Femur (tissue), 1 donor: ENCODE measurements at places on chromosomes 1 and 21.

DNA sequence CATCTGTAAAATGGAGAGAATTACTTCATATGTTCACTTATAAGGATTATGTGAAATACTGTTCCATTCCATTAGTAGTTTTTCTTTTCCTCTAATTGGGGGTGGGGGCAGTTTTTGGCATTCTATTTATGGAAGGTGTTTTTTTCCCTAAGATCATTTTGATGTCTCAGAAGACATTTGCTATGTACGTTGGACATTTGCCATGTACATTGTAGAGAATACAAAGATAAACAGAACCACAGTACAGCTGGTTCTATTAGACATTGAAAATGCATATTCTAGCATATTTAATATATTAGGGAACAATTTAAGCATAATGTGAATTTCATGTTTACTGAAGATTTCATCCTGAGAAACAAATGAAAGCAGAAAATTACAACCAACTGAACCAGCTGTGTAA lies 98.5 kb downstream of the PTBP2 start:
- no peak for DNase-seq

- no peak for DNase-seq
These were observed 160.6 kb upstream of the USP24 start for GRCh38 chr1:55375617-55376258.

- DNase-seq: no peak
These were observed 188.5 kb downstream of the PRDM2 start for GRCh38 chr1:13888351-13888986.

DNA sequence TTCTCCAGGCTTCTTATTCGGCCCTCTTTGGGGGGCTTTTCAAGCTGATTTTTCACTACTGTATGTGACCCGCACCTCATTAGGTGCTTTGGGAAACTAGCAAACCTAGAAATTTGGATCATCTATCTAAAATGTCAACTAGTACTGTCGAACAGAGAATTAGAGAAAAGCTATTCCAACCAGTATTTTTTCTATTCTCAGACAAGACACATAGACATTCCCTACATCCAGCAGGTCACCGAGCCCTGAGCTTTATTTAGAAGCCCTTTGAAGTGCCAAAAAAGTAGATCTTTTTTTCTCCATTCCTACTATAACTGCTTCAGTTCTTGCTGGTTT lies 310 bp upstream of the SSR2 start:
- no peak for DNase-seq

- no peak for DNase-seq
These were observed 695 bp upstream of the ALG14 start for GRCh38 chr1:95073446-95073845.

- no peak for DNase-seq
These were observed 237.3 kb upstream of the POU3F1 start for GRCh38 chr1:38283696-38284470.

GRCh38 chr1:102842606-102843005 lies 265.7 kb downstream of the COL11A1 start:
- DNase-seq: no peak

GRCh38 chr21:37366482-37367316 lies at the start of gene DYRK1A:
DYRK1A (plus strand) TSS chr21:37366773; CDS start chr21:37420375, 53,602 bp downstream.
- peak; percentile 100 for DNase-seq

- DNase-seq: no peak
These were observed 251.5 kb downstream of the SIPA1L2 start for GRCh38 chr1:232378266-232379062.

GRCh38 chr1:170720661-170721060 lies 56.7 kb downstream of the PRRX1 start:
- no peak for DNase-seq

GRCh38 chr1:27968692-27969091 lies 8.9 kb downstream of the XKR8 start:
- DNase-seq: no peak

GRCh38 chr1:53348486-53349368 lies 20.9 kb upstream of the LRP8 start:
- no peak for DNase-seq

DNA sequence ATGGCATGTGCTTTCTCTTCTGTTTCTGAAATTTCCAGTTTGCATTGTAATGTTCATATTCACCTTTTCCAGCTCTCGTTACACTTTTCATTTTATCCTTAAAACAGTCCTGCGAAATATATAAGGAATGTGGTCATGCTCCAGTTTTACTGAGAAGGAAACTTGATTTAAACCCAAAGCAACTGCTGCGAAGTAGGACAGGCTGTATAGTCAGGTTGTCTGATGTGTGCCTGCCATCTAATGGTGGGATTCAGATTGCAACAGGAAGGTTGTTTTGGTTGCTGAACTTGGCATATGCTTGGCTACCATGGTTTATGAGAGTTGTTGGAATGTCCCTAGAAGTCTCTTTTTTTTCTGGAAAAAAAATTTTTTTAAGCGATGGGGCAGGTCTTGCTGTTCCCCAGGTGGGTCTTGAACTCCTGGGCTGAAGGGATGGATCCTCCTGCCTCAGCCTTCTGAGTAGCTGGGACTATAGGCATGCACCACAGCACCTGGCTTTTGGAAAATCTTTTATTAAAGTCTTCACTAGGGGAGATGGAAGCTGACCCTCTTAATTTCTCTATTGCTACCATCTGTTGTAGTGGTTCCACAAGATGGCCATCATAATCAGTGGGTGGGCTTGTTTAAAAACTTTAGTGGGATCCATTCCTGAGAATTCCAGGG lies 86.9 kb downstream of the UCK2 start:
- DNase-seq: peak; percentile 85

DNA sequence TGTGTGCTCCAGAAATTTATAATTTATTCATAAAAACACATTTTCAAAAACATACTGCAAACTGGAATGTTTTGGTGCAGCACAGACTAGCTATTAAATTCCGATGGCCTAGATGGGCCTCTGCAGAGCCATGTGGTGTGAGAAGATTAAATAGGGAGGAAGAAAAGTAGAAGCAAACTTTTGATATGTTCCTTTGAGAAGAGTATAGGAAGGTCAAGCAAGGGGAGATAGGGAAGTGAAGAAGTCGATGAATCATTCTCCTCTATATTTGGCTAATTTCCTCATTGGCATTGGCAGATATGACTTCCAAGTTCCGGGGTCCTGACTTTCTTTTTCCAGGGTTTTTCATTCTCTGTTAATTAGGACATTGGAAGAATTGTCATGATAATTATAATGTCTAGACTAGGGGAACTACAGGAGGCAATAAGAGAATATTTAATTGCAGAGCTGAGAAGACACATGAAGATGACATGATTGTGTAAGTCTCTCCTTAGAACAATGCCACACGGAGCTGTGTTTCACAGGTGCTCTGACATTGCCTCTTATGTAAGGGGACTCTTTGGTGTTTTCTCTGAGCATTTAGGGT lies 19.3 kb upstream of the ZNF326 start:
- DNase-seq: no peak

GRCh38 chr1:235253219-235253962 lies 74.6 kb downstream of the ARID4B start:
- peak; percentile 77 for DNase-seq

DNA sequence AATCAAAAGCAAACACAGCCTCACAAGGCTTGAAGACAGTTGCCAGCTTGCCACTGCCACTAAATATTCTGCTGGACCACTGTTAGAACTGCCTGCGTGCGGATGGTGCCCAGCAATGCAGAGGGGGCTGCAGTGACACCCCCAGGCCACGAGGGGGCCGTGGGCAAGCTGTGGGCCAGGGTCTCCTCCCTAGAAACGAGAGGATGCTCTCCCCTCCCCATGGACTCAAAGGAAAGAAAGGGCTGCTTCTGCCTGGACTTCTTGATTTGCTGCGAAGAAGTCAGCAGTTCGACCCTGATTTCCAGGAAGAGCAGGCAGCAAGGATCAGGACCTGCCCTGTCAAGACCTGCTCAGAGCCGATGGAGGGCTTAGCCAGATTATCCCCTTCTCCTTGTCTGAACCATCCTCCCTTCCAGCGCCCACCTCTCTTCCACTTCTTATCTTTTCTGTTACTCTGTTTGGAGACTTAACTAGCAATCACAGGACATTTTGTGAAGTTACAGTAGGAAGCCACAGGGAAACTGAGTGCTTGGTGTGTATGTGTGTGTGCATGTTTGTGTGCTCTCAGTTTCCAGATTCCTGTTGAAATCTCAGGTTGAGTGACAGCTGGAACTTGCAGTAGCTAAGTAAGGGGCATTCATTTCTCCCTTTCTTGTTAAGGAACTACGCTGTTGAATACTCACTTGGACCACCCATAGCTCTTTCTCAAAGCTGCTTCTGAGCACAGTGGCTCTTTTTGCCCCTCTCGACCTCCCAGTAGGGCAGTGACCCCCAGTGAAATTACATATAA lies 2.7 kb downstream of the MAN1C1 start:
- DNase-seq: peak; percentile 66

DNA sequence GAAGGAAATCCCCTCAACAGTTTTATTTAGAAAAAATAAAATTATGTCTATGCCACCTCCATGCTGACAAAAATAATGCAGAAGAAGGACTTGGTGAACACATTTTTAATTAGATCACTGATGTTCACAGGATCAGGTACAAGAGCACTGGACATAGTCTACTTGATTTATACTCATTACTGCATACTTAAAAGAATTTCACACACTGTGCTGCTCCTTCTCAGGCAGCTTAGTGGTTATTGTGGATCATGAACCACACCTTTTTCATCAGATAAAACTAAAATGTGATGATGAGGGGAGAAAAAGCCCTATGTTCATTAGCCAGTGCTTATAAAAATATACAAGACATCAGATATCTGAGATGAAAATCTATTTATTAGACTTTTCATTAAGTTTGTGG lies 103.3 kb upstream of the DPH5 start:
- DNase-seq: no peak

DNA sequence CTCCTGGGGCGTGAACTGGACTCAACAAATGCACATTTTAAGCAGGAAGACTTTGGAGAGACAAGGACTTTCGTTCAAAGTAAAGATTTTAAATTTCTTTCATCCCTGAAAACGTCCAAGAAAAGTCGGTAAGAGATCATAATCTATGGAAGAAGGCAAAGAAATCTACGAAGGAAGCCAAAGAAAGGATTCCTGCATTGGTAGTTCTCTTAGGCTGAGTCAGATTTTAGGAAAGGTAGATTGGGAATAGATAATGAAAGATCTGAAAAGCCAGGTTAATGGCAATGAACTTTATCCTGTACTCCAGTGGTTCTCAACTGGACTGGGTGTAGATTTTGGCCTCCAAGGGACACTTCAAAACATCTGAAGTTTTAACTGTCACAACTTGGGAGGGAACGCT lies 2.4 kb downstream of the IFT25 start:
- no peak for DNase-seq
